Esophagus muscularis mucosa (tissue), 4 donors: ENCODE measurements at places on chromosomes 16 and 17. TPM values are rescaled to one million over a fixed set of nuclear protein-coding genes. Genes with fewer than 3 reads are reported as not detected.

GGT6 gene
- not detected for total RNA-seq

- DNase-seq: no peak
Observed at GRCh38 chr17:61127960-61128359, 271.7 kb upstream of the TBX2 start.

KRT40 gene
- not detected for total RNA-seq

- peak; percentile 98 for DNase-seq
Observed at GRCh38 chr16:88700636-88701482, 5.3 kb downstream of the RNF166 start.

DNA sequence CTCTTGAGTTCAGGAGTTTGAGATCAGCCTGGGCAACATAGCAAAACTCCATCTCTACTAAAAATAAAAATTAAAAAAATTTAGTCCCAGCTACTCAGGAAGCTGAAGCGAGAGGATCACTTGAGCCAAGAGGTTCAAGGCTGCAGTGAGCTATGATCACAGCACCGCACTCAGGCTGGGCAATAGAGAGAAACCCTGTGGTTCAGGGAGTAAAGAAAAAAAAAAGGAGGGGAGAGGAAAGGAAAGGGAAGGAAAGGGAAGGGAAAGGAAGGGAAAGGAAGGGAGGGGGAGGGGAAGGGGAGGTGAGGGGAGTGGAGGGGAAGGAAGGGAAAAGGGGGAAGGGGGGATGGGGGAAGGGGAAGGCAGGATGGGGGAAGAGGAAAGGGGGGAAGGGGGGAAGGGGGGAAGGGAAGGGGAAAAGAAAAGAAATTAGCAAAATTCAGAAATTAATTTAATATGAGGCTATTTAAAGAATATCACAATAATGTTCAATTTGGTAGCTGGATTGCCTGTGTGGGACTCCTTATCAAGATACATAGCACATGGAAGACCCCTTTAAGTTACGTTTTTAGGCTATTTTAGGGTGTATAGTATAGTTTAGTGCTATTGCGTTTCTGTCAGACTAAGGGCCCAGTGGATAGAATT, 424.3 kb downstream of the CDH8 start:
- no peak for DNase-seq

GRCh38 chr16:62022688-62023087, 13.6 kb downstream of the CDH8 start:
- no peak for DNase-seq
